ENCODE measurements at places on chromosomes 3 and 15. TPM values are rescaled to one million over a fixed set of nuclear protein-coding genes. Genes with fewer than 3 reads are reported as not detected.

DNA sequence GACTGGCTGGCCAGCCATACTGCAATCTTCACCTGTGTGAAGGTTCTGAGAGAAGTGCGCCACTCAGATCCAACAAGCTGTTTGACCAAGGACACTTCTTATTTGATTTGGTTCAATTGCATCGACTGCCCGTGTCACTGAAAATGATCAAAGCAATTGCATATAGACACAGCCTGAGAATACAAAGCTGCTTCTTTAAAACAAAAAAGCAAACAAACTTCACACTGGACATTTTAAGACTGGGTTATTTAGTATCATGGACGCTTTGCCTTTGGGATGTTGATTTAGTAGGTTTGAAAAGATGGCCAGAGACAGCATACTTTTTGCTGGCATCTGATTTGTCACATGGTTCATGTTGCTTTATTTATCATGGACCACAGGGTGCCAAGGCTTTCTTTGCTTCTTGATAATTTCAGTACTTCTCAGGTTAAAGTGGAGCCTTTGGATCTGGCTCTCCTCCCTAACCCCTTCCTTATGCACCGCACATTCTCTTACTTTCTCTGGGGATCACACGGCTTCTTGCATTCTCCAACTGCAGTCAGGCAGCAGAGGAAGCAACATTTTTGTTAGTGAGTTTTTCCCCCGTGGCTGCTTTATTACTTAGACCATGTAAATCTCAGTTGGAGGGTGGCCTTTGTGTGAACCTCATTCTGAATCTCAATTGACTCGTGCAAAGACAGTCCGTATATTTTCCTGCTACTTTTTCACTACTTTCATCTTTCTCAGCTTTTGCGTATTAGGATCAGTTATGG, 151.0 kb downstream of the CD47 start:
- no peak for DNase-seq

GRCh38 chr3:5011555-5012256, 32.5 kb downstream of the BHLHE40 start:
- no peak for DNase-seq

- no peak for DNase-seq
Observed at GRCh38 chr3:149515249-149515648, 40.8 kb downstream of the TM4SF4 start.

- DNase-seq = no peak
Observed at GRCh38 chr3:159914426-159914825, 74.2 kb upstream of the IL12A start.

DNA sequence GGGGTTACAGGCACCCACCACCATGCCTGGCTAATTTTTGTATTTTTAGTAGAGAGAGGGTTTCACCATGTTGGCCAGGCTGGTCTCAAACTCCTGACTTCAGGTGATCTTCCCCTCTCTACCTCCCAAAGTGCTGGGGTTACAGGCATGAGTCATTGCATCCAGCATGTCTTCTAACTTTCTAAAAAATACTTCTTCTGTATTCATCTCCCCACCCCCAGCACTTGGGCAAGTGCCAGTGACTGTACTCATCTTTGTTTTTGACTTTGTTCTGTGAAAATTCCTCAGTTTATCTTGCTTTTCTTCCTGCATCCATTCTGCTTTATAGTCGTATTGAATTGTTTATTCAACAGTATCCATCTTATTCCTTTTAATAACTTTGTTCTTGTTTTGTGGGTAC, 47.6 kb downstream of the ARIH1 start:
- no peak for DNase-seq

DNA sequence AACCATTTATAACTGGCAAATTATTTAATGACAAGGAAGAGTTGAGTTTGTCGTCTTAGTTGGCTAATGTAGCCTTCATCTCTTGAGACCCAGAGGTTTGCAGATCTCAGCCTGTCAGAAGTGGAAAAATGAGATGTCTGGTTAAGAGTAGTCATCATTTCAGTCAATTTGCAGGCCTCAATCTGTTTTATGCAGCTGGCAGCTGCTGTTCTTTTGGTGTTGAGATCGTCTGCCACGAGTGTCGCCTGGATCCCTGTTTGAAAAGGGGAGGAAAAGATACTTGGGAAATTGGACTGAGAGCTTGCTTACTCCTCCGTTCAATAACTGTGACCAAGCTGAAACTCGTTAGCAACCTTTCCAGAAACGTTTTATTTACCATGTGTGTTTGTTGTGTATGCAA, 2.3 kb downstream of the PHLDB2 start:
- peak; percentile 29 for DNase-seq

- peak; percentile 28 for DNase-seq
Observed at GRCh38 chr3:64977308-64978100, 289.7 kb upstream of the ADAMTS9 start.

DNA sequence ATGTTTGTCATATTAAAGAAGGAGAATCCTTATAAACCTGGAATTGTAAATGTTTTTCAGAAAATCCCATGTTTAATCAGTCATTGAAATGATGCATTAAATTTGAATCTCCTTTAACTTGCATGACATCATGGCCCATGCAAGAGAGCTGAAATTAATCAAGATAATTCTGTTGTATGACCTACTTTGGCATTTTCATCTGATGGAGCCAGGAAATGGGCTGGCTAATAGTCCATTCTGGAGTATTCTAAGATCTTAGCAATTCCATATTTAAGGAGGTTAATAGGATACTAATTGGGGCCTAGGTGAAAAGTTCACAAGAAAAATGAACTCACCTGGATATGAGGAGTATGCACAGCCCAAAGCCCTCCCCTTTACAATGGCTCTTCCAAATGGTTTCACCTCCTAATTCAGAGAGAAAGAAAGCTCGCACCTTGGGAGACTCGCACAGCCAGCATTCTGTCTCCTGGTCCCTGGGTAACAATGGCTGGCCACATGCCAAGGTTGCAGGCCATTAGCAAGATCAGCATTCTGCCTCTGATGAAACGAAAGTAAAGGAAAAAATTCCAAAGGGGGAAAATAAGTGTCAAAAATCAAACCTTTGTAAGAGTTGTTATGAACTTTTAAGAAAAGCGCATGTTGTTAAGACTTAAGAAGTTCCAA, 786.4 kb downstream of the MCTP2 start:
- DNase-seq = peak; percentile 77

GRCh38 chr3:97896129-97896528, 74.3 kb downstream of the CRYBG3 start:
- DNase-seq = no peak

GRCh38 chr15:64502551-64502950, 42.2 kb downstream of the ZNF609 start:
- DNase-seq = no peak

Gene WDR93
- total RNA-seq = under 0.01 TPM
